Muscle of arm (tissue), 14 donors: ENCODE measurements at places on chromosomes 11 and 22. TPM values are rescaled to one million over a fixed set of nuclear protein-coding genes. Genes with fewer than 3 reads are reported as not detected.

Gene RAC2
- 3.8 TPM for polyA plus RNA-seq

Gene ZNF408
- polyA plus RNA-seq: 7.7 TPM

Gene HPX
- 1.2 TPM for polyA plus RNA-seq

Gene MYOD1
- 47.8 TPM for polyA plus RNA-seq

Gene GAB4
- not detected for polyA plus RNA-seq

Gene GGA1
- polyA plus RNA-seq: not detected

Gene ANGPTL5
- polyA plus RNA-seq: 5.0 TPM

Gene ANO9
- polyA plus RNA-seq: 1.3 TPM

Gene FGF19
- 1.1 TPM for polyA plus RNA-seq

Gene MFNG
- polyA plus RNA-seq: 5.7 TPM
